Activated naive CD8-positive, alpha-beta T cell treated with anti-CD3 and anti-CD28 coated beads, Interleukin-2, amount 10 ng/mL, durations not matched to agents 7 days and 5 days (primary cell): ENCODE measurements at places on chromosomes 5 and 9.

DNA sequence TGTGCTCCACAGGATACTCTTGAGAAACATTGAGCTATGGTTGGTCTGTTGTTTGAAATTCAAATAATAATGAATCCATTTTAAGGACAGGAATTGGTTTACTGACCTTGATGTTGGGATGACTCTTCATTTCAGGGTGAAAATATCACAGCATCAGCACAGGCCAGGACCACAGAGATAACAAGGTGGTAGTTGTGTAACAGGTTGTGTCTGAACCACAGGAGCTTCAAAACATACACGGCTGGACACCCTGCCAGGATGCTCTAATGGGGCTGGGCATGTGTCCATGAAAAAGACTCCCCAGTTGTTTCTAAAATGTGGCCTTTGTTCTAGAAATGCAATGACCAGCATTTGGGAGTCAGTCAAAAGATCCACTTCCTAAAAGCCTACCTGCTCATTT lies 69.8 kb downstream of the ACO1 start:
- DNase-seq: no peak

DNA sequence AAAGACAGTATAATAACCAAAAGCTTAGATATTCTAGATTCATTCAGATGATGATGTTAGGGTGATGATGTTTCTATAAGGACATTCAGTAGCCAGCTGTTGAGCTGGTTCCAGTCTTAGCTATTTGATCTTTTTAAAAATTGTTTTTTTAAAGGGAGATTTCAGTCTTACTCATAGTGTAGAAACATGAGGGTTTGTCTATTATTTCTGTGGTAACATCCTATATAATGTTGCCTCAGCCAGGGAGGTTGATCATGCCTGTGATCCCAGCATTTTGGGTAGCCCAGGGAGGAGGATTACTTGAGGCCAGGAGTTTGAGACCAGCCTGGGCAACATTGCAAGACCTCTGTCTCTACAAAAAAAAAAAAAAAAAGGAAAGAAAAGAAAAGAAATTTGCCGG lies 167.8 kb downstream of the DOCK2 start:
- no peak for DNase-seq

DNA sequence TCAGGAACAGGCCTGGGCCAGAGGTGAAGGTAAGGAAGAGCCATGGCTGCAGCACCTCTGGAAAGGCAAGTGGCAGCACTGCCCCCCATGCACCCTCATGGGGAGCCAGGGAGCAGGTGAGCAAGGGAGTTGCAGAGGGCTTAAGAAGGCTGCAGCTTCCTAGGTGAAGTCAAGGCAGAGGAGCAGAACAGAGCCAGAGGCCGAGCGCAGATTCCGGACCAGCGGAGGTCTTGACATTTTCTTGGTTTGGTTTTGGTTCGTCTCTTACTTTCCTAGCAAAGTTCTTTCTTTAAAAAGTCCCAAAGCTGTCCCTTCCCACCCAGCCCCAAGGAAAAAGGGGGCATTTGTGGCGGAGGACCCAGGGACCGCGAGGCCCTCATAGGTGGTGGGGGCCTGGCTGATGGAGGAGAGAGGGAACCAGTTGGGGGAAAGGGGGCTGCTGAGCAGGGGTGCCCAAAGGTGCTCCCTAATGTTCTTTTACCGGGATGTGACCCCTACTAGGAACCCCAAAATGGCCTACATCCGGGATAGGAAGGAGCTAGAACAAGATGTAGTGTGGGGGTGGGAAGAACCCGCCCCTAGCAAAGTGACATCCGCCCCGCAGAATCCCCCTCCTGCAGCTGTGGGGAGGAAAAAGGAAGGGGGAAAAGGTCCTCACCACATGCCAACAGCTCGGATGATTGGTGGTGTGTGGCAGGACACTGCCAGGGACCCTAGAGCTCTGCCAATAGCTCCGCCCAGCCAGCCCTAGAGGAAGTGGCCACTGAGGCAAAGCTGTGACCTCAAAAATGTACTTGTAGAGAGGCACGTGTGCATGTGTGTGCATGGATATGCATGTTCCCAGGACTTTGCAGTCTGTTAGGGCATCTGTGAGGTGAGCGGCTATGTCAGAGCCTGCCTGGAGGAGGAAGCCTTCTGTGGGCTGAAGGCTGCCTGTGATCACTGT lies 914 bp upstream of the CD72 start:
- peak; percentile 73 for DNase-seq

DNA sequence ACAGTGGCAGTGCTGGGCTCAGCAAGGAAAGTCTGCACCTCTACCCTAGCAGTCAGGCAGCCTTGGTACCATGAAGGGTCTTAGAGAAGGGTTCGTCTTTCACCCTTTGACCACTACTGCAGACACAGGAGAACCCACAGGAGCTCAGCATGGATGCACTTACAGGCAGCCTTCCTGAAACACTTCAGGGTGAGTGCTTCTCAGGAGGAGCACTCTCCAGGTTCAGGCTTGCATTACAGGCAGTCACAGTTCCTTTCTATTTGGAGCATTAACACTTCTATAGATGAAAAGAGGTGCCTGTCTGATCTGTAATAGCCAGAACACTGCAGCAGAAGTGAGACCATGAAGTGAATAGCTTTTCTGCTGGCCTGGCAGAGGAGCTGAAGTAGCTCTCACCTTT lies 8.7 kb upstream of the CYLC2 start:
- DNase-seq: no peak

GRCh38 chr5:98513380-98513779 lies 260.1 kb upstream of the RGMB start:
- DNase-seq: no peak

DNA sequence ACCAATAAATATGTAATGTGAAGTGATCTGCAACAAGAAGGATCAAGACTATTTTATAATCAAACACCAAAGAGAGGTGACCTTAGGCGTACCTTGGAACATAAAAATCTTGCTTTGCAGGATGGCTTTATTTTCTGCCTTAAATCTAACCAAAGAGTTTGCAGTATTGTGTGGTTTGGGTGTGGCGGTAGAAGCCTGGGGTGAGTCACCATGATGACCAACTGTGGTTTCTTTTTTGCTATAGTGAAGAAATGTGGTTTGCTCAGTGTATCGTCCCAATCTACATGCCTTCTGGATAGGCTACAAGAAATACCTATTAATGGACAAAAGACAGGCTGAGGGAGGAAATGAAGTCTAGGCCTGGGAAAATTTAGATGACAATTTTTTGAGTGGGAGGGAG lies 5.1 kb upstream of the CAST start:
- DNase-seq: peak; percentile 45

GRCh38 chr9:81145331-81145963 lies 543.9 kb downstream of the TLE1 start:
- DNase-seq: no peak

- DNase-seq: no peak
Observed at GRCh38 chr9:79742110-79742721, 170.5 kb downstream of the TLE4 start.

DNA sequence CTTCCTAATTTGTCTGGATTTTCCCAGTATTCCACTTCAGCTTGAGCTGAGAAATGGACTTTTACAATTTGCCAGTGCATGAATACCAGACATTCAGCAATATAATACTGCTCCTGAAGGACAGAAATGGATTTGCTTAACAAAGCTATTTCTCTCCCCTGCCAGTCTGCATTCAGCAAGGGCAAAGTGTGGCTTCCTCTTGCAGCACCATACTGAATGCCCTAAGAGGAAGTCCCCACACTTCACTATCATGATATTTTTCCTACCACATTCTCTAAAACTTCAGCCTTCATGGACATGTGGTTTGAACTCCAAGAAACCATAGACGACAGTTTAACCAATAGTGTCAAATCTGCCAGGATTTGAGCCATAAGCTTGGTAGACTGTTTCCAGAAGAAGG lies 19.8 kb upstream of the TLE4 start:
- DNase-seq: no peak

- no peak for DNase-seq
Observed at GRCh38 chr5:72767289-72768010, 49.0 kb upstream of the TNPO1 start.

DNA sequence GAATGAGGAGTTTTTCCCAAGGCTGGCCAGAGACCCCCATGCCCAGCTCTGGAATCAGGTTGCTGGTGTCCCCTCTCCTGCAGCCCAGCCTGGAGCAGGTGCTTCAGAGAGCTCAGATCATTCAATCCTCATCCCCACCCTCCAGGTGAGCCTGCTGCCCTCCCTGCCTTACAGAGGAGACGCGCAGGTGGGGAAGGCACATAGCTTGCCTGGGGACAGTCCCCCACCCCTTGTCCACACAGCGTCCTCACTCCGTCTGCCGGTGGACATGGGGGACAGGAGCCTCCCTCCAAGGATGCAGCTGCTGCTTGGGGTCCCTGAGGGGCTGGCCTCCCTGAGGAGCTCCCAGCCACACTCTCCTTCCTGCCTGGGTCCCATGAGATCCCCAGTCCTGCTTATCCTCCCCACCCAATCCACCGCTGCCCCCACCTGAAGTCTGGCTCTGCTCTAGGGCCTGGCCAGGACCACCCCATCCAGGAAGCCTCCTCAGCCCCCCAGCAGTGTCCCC lies 17.1 kb upstream of the QSOX2 start:
- no peak for DNase-seq

DNA sequence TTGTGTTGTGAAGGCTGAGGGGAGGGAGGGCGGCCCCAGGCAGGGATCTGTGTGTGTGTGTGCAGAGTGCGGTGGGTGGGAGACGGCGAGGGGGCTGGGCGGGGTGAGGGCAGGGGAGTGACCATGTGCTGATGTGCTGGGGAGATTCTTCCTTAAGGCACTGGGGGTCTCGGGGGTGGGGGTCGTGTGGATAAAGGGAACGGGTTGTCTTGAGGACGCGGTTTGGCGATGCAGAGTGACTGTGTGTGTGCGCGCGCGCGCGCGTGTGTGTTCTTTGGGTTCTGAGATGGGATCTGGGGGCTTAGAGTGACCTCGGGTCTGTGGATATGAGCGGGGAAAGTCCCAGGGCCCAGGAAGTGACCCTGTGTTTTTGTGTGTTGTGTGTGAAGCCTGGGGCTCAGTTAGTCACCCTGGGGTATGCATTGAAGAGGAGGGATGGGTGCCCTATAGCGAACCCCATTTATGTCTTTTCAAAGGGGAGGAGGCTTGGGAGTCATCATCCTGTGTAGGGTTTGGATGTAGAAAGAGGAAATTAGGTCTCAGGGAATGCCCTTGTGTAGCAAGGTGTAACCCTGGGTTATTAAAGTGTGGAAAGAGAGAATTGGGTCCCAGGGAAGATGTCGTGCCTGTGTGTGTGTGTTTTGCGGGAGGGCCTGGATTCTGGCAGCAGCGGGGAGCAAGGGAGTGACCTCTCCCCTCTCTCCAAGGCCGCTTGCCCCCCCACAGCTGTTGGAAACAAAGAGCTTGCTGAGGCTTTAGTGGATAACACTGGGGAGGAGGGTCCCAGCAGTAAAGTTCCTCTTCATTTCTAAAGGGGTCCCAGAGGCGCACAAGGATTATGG lies 1.4 kb downstream of the TMEFF1 start:
- DNase-seq: peak; percentile 29

DNA sequence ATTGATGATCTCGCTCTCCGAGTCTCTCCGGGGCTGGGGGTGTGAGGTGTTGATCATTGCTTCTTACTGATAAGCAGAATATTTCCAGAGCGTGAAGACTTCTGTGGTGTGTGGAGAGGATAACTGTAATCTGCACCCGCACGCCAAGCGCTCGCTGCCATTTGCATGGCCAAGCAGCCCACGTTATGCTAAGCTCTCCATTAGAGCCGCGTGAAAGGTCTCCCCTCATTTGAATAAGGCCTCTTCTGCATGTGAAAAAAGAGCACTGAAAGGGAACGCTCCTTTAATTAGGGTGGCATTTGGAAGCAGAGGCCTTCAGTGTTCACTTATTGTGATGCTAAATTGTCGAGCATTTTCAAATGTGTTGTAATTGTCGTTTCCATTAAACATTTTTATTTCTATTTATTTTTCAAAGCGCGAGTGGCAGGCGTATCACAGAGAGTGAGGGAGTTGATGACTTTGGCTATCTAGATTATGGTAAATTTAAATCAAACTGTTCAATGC lies 163.6 kb upstream of the IRX2 start:
- DNase-seq: no peak
